ENCODE measurements at places on chromosomes 3 and 15. TPM values are rescaled to one million over a fixed set of nuclear protein-coding genes. Genes with fewer than 3 reads are reported as not detected.

LMAN1L gene
- not detected for polyA plus RNA-seq

WNT7A gene
- polyA plus RNA-seq, result 17.7 TPM

CFAP91 gene
- polyA plus RNA-seq, result 12.5 TPM

EPM2AIP1 gene
- polyA plus RNA-seq, result 41.4 TPM

MNS1 gene
- polyA plus RNA-seq, result not detected

SAMMSON gene
- polyA plus RNA-seq, result not detected

OXTR gene
- 1.7 TPM for polyA plus RNA-seq

FSIP1 gene
- 3.8 TPM for polyA plus RNA-seq

NRG4 gene
- polyA plus RNA-seq, result 1.4 TPM

LRTM1 gene
- polyA plus RNA-seq, result not detected

KLHL40 gene
- polyA plus RNA-seq, result not detected

AGBL1 gene
- 0.12 TPM for polyA plus RNA-seq

SAMD7 gene
- polyA plus RNA-seq, result not detected

PRR23B gene
- polyA plus RNA-seq, result not detected

OCA2 gene
- 0.97 TPM for polyA plus RNA-seq

CSPG5 gene
- polyA plus RNA-seq, result 67.1 TPM

AEN gene
- 21.3 TPM for polyA plus RNA-seq

GOLGA6A gene
- polyA plus RNA-seq, result 0.50 TPM

LRRC2 gene
- not detected for polyA plus RNA-seq

ZNF80 gene
- polyA plus RNA-seq, result 0.17 TPM

MRPL47 gene
- polyA plus RNA-seq, result 91.1 TPM

KY gene
- polyA plus RNA-seq, result 1.7 TPM

PP2D1 gene
- not detected for polyA plus RNA-seq

COL6A5 gene
- not detected for polyA plus RNA-seq

Measured in neural cell (in vitro differentiated cells).